Epithelial cell of esophagus (primary cell): ENCODE measurements at places on chromosomes 13 and 19.

DNA sequence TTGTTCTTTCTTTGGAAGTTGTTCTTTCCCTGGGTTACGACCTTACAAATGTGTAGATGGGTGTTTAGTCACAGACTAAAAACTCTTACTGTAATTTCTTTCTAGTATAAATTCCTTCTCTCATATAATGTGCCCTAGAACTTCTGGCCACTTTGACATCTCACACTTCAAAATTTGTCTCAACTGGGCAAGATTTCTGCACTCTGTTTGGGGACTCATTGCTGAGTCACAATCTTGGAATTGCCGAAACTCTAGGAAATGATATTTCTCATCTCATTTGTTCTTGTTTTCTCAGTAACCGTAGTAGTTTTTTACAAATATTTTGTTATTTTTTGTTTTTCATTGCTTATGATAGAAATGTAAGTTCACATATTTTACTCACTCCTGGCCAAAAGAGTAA lies 2523.2 kb upstream of the PCDH20 start:
- DNase-seq, result no peak

DNA sequence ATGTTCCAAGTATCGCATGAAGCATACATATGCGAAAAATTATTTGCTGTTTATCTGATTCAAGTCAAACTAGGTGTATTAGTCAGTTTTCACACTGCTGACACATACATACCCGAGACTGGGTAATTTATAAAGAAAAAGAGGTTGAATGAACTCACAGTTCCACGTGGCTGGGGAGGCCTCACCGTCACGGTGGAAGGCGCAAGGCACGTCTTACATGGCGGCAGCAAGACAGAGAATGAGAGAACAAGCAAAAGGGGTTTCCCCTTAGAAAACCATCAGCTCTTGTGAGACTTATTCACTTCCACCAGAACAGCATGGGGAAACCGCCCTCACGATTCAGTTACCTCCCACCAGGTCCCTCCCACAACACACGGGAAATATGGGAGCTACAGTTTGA lies 13.0 kb upstream of the PROZ start:
- no peak for DNase-seq

DNA sequence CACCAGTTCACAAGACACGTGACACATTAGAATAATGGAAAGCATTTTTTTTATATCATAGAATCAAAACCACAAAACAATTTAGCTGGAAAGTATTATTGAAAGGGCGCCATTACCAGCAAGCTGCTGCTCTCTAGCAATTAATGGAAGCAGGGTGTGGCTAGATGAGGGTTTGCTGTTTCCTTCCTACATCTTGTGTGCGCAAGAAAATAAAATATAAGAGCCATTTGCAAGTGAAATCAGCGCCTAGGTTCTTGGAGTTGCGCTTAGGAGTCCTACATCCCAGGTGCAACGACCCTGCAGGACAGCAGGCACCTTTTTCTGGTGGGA lies 140.9 kb downstream of the ZNF536 start:
- DNase-seq, result no peak

DNA sequence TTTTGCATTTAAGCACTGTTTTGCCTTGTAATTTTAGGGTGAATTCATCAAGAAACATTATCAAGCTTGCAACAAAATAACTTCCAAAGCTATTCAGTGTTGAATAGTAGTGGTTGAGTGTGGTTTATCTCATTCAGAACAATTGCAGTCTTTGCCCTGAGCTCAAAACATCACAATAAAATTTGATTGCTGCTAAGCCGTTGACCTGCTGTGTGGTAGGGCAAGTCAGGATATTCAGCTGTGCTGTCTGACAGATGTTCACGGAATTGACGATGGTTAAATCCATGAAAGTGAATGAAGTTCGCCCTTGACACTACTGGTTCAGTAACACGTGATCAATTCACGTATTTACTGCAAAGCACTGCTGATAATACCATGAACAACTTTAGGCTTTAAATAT lies 66.9 kb downstream of the GJA3 start:
- DNase-seq, result no peak
